ENCODE measurements at places on chromosomes 16 and 17.
A peak's percentile ranks its signal among the peaks of the same experiment; 100 is the strongest.

- no peak for DNase-seq
Observed at GRCh38 chr17:56185491-56186221, 32.4 kb downstream of the ANKFN1 start.

GRCh38 chr17:70654706-70655105, 485.4 kb downstream of the KCNJ2 start:
- no peak for DNase-seq

- no peak for DNase-seq
Observed at GRCh38 chr17:10798910-10799309, 5.0 kb downstream of the TMEM238L start.

- DNase-seq, result no peak
Observed at GRCh38 chr17:13353590-13353989, 248.1 kb downstream of the HS3ST3A1 start.

DNA sequence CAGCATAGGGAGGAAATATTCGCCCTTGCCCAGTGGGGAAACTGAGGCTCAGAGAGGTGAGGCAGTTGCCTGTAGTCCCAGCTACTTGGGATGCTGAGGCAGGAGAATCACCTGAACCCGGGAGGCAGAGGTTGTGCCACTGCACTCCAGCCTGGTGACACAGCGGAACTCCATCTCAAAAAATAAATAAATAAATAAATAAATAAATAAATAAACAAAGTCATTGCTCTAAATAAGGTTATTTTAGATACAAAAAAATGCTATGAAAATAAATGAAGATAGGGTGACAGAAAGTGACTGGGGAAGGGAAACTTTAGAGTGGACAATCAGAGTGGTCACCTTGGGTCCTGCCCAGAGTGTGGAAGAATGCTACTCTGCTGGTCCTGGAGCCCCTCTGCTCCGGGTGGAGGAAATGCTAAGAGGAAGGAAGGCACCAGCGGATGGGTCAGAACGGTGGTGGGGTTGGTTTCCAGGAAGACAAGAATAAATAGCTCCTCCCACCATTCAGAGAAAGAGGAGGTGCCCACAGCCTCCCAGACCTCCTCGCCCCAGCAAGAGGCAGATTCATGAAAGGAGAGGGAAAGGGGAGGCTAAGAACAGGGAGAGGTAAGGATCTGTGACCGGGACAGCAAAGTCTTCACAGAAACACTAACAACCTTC, 17.6 kb downstream of the TRPV3 start:
- DNase-seq, result no peak

GRCh38 chr16:88537859-88538258, 32.3 kb upstream of the ZC3H18 start:
- DNase-seq, result no peak

DNA sequence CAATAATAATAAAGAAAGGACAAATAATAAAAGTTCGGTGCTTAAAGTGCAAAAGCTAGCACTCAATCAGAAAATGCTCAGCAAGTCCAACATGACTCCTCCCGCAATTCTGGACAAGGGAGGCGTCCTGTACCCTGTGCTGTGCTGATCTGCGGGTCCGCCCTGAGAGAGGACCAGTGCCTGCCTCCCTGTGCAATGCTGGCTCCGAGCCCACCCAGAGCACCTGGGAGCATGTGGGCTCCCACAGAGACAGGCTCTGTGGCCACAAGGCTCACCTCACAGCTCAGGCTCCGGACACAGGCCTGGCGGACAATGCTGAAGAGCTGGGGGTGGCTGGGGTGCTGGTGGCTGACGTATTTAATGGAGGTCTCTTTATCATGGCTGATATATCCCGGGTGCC, 11.1 kb downstream of the FLCN start:
- DNase-seq, result no peak

DNA sequence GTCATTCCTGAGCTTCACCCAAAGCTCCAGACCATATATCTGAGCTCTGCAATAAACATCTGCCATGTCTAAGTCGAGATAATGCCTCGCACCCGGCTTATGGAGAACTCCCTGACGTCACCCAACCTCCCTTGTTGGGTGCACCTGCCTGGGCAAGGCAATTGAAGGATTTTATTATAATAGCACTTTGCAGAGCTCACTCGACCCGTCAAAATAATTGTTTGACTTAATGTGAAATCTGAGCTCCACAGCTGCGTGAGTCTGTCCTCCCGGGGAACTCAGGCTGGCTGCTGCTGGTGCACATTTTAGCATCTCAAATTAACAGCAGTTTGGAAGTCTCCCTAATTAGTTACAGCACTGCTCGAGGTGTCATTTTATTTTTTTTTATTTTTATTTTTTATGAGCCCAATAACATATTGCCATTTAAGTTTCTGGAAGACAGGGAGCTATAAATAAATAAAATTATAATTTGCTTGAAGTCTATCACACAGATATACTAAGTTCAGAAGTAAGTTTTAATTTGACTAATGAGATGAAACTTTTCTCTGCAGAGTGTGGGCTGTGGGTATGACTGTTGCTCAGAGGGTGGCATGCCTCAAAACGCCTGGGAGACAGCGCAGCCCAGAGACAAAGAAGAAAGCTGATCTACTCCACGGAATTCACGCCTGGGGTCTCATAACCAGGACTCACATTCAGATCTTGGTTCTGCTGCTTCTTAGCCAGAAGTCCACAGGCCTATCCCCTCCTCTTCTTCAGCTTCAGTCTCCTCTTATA, 401.4 kb upstream of the C16orf82 start:
- DNase-seq, result no peak

GRCh38 chr17:3983606-3984484, 19.6 kb upstream of the ATP2A3 start:
- no peak for DNase-seq

- DNase-seq, result no peak
Observed at GRCh38 chr17:17557796-17558195, 33.7 kb downstream of the PEMT start.

DNA sequence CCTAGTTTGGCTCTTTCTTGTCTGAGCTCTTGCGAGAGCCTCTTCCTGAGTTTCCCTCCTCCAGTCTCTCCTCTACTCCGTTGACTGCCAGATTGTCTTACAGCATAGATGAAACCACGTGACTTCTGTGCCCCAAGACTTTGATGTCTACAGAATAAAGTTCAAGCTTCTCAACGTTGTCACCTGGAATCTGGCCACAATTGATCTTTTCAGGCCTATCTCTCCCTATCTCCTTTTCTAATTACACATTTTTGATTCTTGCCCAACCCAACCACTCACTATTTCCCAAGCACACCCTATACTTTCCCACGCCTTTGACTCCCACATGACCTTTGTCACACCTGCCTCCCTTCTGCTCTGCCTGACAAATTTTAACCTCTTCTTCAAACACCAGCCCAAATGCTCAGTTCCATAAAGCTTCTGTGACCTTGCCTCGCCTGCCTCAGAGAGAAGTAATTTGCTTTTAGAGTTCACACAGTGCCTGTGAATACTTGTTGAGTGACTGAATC, 52.4 kb upstream of the PMFBP1 start:
- DNase-seq, result no peak

- no peak for DNase-seq
Observed at GRCh38 chr17:70119983-70120382, 45.0 kb downstream of the KCNJ16 start.

- no peak for DNase-seq
Observed at GRCh38 chr16:70793851-70794502, 7.0 kb downstream of the VAC14 start.

GRCh38 chr17:1868090-1868489, 38.3 kb downstream of the RPA1 start:
- DNase-seq, result no peak

GRCh38 chr17:40625311-40625710, 22.3 kb downstream of the SMARCE1 start:
- DNase-seq, result no peak

- DNase-seq, result no peak
Observed at GRCh38 chr17:12992676-12993075, 25.2 kb downstream of the ELAC2 start.

DNA sequence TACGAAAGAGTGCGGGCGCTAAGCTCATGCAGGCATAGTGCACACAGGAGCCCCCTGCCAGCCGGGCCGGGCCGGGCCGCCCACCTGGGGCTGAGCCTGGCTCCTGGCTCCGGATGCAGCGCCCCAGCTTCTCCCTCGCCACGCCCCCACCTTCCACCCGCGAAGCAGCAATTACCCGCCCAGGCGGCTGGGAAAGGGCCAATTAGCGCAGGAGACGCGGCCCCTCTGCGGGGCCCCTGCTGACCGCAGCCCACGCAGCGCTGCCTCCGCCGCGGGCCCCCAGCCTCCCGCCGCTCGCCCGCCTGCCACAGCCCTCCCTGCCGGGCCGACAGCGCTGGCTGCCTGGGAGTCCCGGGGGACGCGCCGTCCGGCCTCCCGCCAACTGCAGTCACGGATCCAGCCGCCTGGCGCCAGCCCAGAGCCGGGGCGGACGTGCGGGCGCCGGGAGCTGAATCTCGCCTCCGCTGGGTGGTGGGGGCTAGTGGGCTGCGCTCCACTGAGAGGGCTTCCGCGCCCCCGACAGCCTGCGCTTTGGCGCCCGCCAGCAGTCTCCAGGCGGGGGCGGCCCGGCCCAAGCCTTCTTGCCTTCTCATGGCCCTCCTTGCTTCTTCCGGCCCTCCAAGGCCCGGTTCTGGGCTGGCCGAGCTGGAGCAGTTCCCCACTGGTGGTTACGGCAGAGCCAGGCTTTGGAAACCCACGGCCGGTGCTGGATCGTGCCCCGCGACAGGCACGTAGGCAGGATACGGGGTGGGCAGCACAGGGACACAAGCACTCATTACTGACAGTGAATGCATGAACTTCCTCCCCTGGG, 14.9 kb upstream of the CBFB start:
- DNase-seq, result peak; percentile 50

DNA sequence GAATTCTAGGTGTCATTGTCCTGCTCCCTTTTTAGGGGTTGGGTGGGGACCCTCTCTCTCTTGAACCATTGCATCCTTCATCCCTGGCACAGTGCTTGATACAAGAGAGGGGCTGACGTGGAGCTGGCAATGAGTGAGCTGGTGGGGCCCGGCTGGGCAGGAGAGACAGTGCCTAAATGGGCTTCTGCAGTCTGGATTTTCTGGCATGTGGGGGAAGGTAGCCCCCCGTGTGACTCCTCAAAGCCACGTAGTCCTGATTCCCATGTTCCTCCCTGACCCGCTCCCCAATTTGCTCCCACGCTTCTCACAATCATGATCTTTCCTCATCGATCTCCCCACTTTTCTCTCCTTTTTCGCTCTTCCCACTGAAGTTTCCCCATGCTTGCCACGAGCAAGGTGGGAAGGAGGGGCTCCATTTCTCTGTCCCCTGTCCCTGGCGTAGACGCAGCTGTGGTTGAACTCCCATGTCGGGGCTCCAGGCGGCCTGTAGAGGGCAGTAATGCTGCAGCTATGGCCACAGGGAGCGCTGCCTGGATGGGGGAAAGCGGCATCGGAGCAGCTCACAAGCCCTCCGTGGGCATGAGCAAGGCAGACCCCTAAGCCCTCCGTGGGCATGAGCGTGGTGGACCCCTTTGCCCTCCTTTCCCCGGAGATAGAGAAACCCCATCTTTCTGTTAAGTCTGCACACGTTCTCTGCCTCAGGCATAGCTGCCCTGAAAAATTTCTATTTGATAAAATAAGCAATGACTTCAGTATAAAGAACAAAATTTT, 47.5 kb downstream of the HAPSTR1 start:
- DNase-seq, result peak; percentile 58

Data from effector memory CD8-positive, alpha-beta T cell (primary cell).